ENCODE measurements at places on chromosomes 16 and 17. TPM values are rescaled to one million over a fixed set of nuclear protein-coding genes. Genes with fewer than 3 reads are reported as not detected.

The MEFV gene
- 0.88 TPM for total RNA-seq

The CARD14 gene
- total RNA-seq: 0.23 TPM

The RGS11 gene
- total RNA-seq: 0.70 TPM

The TERB1 gene
- total RNA-seq: not detected

The C16orf74 gene
- 0.30 TPM for total RNA-seq

DNA sequence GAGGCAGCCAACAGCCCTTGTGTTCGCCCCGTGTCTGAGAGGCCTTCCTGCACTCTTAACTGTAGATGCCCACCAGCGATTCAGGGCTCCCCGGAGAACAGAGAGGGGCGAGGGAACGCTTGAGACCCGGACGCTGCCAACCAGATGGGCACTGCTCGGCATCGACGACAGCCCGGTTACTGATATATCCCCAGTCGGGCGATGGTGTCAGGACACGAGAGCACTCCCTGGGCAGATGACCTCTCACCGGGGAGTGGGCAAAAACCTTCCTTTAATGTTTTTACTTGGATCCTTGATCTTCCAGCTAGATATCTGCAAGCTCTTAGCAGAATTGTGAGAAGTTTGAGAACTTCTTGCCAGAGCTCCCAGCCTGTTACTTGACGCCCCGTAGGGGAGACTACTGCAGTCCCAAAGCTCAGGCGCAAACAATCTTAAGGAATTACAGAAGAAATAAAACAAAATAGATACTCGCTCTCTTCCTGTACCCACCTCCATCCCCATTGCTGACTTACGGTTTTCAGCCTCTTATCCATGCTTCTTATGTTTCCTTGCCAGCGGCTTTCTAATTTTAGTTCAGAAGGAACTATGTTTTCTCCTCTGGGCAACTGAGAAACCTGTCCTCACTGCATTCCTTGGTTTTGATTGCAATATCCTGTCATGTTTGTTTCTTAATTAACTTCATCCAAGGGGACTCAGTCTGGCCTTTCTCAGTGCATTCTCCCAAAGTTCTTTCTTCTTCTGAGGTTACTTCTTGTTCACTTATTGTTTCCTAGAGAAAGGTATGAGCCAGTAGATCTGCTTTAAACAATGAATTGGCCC lies 845 bp downstream of the SP2 start:
- DNase-seq: no peak

DNA sequence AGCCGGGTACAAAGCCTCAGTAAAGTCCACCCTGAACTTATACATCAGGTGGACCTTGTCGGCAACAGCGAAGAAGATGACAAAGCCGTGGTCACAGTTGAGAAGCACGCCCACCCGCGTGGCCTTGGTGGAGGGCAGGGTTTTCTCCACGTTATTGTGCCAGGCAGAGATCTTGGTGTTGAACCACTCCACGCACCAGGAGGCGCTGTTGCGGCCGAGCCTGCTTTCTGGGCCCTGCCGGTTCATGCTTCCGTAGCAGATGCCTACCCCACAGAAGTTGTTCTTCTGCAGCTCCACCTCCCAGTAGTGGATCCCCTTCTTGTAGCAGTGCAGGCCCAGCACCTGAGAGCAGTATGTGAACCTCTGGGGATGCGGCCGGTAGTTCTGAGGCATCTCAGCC lies 22.1 kb downstream of the TRIM25 start:
- DNase-seq: no peak

DNA sequence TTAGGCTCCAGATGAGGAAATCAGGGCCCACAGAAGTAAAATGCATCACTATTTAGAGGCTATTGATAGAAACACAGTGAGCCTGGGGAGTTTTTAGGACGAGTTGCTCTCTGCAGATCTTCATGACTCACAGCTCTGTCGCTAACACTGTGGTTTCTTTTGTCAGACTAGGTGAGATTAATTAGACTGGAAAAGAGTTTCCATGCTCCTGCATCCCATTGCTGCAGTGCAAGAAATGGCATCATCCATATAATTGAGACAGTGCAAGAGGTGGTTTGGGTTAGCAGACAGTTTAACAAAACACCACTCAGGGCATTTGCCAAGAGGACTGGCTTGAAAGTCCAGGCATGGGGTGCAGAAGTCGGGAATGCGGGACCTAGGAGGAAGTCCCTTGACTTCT lies 198.8 kb upstream of the CACNG5 start:
- DNase-seq: no peak

DNA sequence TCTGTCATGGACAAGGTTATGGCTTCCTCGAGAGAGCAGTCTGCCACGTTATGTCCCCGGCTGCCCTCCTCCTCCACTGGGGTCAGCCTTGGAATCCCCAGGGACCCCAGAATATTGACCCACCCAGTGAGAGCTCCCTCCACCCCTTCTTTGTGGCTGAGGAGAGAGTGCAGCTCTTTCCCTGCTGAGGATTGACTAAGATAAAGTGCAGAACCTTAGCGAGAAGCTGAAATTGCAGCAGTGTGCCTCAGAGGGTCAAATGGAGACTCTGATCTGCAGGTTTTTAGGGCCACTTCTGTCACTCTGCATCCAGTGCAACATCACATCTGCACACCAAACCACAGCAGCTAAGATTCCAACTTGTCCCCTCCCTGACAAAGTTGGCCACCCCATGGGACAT lies 25.6 kb upstream of the PMFBP1 start:
- DNase-seq: no peak

DNA sequence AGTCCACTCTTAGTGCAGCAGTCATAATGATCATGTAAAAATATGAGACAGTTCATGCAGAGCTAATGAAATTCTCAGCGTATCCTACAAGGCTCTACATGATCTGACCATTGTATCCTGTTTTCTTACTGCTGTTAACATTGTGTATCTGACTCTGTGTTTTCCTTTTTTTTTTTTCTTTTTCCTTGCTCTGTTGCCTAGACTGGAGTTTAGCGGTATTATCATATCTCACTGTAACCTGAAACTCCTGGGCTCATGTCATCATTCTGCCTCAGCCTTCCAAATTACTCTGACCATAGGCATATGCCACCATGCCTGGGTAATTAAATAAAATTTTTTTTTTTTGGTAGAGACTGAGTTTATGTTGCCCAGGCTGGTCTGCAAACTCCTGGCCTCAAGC lies 12.1 kb downstream of the DUS2 start:
- no peak for DNase-seq
